ENCODE measurements at places on chromosomes 7 and 10.

- DNase-seq: no peak
Measured at GRCh38 chr10:112926906-112927688, 22.9 kb upstream of the TCF7L2 start.

DNA sequence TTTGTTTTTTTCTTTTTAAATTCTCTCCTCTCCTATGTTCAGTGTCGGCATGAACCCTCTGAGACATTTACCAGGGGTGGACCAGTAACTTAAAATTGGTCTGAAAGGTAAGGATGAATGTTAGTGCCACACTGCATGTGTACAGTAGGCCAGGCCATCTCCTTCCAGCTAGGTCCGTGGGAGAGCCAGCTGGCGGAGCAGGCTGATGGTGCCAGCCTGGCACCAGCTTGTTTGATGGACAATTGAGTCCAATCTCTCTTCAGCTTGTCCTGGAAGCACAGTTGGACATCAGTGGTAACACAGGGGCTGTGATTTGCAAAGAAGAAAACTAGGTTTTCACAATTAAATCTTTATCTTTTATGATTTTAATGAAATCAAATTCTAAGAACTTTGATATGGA lies 136.5 kb downstream of the CNNM2 start:
- DNase-seq: no peak

DNA sequence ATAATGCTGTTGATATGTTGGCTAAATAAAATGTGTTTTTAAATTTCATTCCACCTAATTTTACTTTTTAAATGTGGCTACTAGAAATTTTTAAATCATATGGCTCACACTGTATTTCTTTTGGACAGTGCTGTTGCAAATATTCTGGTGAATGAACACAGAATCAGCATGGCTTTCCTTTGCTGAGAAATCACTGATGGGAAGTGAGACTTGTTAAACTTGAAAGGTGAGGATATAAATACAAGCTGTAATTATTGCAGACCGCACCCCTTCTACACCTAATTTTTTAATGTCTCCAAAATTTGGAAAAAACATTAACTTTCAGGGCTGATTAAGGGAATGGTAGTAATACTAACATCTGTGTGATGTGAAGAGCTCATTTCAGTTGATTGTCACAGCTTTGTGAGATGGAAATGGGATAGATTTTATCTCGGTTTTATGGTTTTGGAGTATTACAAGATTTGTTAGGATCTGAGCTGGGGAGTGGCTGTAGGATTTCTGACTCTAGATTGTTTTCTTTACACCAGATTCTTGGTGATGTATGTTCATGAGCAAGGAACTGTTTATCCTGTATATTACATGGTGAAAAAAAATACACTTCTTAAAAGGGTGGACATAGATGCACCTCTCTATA lies 1.3 kb downstream of the MIOS start:
- DNase-seq: no peak

GRCh38 chr10:114970515-114970914 lies 32.5 kb downstream of the TRUB1 start:
- DNase-seq: no peak

- DNase-seq: no peak
Measured at GRCh38 chr7:143040209-143040715, 11.9 kb upstream of the OR6V1 start.

GRCh38 chr7:20240080-20240926 lies 23.1 kb upstream of the MACC1 start:
- DNase-seq: no peak

GRCh38 chr7:7765422-7765821 lies 47.0 kb upstream of the RPA3 start:
- no peak for DNase-seq

- no peak for DNase-seq
Measured at GRCh38 chr7:21640105-21640504, 97.3 kb downstream of the DNAH11 start.

DNA sequence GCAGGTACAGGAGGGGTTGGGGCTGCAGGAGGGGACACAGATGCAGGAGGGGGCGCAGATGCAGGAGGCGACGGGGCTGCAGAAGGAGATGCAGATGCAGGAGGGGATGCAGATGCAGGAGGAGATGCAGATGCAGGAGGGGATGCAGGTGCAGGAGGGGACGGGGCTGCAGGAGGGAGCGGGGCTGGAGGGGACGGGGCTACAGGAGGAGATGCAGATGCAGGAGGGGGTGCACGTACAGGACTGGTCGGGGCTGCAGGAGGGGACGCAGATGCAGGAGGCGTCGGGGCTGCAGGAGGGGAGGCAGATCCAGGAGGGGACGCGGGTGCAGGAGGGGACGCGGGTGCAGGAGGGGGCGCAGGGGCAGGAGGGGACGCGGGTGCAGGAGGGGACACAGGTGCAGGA lies 66.5 kb downstream of the VWA2 start:
- DNase-seq: no peak

DNA sequence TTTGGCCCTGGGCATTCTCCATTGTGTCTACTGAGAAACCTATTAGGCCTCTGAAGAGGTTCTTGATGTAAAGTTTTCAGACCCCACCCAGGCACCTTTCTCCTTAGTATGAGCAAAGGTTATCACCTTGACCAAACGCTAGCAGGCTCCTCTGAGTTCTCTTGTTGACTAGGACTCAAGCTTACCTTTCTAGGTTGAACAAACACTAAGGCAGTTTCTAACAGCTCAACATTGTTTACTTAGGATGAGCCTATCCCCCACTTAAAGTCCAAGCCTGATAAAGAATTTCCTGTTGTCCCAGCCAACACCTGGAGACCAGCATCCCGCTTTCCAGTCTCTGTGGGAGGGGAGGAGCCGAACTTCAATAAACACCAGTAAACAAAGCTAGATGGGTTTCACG lies 26.3 kb upstream of the ITGB8 start:
- DNase-seq: no peak

DNA sequence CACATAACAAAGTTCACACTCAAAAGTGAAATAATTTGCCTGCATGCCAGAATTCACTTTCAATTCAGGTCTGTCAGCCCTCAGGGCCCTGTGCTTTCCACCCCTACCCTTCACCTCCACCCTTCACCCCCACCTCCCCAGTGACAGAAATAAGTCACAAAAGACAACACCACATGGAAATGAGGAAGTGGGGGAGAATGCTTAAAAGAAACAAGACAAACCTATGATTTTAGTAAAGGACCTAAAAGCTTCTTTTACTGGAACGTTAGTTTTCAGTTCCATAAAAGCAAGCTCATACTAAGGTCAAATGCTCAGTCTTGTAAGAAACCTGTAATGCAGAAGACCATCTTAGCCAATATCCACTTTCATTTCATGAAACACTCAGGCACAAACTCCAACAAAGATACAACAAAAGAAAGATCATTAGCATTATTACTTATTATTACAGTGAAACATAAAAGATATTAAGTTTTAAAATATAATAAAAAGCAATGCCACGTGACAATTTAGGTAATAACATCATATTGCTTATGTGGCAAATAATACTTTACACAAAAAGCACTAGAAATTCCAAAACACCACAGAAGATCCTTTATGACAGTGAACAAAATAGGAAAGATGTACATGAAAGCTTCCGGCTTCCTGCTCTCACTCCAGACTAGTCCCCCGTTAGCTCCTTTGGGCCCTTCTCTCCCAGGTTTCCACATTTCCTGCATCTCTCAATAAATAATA lies 112.1 kb downstream of the LMBR1 start:
- no peak for DNase-seq

- peak; percentile 88 for DNase-seq
Measured at GRCh38 chr10:3886641-3887251, 101.7 kb upstream of the KLF6 start.

- no peak for DNase-seq
Measured at GRCh38 chr7:151559557-151560183, 40.0 kb upstream of the RHEB start.

DNA sequence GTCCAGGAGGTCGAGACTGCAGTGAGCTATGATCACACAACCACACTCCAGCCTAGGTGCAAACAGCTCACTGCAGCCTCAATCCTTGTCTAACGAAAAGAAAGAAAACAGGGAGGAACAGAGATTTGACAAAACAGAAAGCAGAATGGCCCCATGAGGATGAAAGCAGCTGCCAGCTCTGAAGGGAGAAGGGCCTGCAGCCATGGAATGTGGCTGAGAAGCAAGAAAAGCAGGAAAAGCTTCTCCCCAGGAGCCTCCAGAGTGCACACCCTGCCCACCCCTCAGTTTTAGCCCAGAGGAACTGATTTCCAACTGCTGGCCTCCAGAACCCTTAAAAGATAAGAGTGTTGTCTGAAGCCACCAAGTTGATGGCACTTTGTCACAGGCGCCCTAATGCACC lies 13.0 kb downstream of the ESYT2 start:
- peak; percentile 37 for DNase-seq

GRCh38 chr10:4382811-4383210 lies 443.2 kb upstream of the AKR1E2 start:
- peak; percentile 61 for DNase-seq

DNA sequence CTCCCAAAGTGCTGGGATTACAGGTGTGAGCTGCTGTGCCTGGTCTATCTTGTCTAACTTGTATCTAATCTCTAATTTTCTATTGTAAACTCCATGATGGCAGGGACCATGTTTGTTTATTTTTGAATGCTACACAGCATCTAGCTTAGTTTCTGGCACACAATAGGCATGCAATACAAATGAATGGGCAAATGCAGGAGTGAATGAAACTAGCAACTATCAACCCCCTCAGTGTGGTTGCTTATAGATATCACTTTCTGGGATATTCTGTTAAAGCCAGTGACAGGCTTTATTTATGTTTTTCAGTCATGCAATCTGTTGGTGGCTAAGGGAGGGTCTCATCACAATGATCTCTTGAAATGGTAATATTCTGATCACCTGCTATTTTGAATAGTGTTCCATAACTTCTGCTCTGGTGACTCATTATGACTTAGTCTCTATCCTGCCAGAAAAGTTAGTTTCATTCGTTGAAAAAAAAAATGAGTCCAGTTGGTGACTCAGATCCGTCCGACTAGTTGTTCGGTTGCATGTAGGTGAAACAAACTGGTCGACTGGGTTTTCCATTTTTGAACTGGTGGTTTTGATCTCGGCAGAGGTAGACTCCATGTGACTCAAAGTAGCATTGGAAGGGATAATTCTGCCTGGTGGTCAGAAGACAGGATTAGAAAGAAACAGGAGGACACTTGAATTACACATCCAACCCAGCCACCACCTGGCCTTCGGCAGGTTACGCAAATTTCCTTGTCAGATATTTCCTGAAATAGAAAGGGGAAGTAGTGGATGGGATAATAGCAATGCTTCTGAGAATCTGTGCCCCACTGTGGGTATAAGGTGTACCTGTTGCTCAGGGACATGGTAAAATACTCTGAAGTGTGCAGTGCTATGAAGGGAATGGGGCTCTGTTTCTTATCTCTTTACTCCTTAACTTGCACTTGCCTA lies 76.8 kb downstream of the GATA3 start:
- no peak for DNase-seq

- DNase-seq: no peak
Measured at GRCh38 chr10:128084991-128085390, 41.2 kb downstream of the MKI67 start.

DNA sequence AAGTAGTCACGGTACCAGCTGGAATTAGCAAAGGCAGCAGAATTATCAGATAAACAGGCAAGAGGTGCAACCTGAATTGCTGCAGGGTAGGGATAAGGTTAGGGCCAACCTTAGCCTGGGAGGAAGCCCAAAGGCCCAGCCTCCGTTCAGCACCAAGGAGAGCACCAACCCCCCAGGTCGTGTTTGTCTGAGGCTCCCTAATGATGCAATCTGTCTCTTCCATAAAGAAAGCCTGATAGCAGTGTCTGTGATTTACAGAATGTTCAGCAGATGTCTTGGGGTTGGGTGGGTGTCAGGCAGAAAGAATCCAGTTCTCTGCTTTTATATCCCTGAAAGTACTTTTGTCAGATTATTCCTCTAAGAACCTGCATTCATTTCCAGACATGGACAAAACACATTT lies 328.4 kb upstream of the AOAH start:
- DNase-seq: peak; percentile 64

GRCh38 chr10:110416776-110417711 lies 80.7 kb upstream of the DUSP5 start:
- no peak for DNase-seq

DNA sequence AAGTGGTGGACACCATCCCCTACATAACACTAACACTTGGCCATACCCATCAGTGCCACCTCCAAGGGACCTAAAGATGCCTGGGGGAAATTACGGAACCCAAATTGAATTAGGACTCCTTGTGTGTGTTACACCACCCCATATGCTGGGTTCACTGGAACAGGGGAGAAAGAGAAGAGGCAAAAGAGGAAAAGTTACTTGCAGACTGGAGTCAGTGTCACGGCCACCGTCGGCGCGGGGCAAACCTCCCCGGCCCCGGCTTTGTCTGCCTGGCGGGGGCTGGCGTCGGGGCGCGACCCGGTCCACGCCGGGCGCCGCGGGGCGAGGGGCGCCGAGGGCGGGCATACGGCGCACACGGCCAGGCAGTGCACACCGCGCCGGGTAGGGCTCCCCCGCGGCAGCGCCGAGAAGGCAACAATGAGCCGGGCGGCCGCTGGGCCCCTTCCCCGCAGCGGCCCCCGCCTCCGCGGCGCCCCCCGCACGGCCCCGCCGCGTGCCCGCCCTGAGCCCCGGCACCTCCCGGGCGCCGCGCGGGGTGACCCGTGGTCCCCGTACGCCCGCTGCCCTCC lies 171.1 kb downstream of the FAM107B start:
- DNase-seq: no peak

DNA sequence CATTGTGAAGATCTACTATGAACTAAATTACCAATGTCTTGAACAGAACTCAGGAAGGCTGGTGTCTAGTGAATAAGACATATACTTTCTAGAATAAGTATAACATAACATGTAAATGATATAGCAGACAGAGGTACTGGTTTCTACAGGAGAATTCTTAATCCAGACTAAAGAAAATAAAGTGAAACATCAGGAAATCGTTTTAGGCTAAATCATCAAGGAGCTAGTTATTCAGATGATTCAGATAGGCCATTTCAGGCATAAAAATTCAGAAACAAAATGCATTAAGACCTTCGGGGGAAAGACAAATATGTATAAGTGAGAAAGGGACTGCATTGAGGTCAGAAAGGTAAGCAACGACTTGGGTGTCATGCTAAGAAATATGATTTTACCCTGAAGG lies 170.6 kb downstream of the LRRN3 start:
- DNase-seq: peak; percentile 14

DNA sequence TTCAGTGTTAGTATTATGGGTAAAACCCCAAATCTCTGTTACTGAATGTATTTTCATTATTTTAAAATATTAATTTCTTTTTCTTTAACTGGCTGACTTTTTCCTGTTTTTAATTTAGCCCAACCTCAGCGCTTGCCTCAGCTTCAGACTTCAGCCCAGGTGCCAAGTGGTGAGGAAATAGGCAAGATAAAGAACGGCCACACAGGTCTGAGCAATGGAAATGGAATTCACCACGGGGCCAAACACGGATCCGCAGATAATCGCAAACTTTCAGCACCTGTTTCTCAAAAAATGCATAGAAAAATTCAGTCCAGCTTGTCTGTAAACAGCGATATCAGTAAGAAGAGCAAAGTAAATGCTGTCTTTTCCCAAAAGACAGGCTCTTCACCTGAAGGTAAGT lies 57.5 kb downstream of the MDFIC start:
- DNase-seq: no peak

DNA sequence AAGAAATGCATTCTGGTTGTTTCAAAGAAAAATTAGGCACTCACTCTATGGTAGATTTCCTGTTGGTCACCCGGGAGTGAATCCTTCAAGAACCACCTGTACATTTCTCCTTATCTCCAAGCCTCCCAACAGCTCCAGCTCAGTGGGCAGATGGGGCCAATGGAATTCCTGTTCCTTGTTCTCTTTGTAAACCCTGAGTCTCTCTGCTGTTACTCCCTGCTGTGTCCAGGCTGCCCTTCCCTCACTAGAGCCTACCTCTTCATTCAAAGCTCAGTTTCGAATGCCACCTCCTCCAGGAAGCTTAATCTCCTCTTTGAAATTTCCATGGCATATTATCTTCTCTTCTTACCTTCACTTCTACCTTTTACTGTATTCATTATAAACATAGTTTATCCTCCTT lies 3.5 kb upstream of the BMPER start:
- no peak for DNase-seq
